ENCODE measurements at places on chromosomes 12 and 14.

- DNase-seq: no peak
Observed at GRCh38 chr12:19846574-19846973, 407.3 kb downstream of the AEBP2 start.

DNA sequence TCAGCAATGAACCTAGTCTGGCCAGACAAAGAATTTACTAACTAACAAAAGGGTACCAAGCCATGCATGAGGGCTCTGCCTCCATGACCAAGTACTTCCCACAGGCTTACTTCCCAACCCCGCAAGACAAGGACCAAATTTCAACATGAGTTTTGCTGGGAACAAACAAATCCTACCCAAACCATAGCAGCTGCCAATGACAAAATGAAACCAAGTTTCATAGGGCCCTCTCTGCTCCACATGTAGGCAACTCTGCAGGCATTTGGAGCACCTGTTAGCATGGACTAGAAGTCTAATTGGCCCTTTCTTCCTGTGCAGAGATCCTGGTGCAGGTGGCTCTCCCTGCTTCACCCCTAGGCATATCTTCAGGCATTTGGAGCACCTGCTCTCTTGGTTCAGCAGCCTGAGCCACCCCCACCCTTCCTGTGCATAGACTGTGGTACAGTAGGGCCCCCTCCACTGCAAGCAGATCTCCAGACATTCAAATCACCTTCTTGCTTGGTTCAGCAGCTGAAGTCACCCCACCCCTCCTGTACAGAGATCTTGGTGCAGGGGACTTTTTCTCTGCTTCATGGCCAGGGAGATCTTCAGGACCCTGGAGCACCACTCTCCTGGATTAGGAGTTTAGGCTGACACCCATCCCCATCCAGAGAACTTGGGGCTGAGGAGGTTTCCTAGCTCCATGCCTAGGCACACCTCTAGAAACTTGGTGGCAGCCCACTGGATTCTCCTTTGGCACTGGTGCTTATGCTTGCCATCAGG, 308.7 kb downstream of the RPAP3 start:
- no peak for DNase-seq

DNA sequence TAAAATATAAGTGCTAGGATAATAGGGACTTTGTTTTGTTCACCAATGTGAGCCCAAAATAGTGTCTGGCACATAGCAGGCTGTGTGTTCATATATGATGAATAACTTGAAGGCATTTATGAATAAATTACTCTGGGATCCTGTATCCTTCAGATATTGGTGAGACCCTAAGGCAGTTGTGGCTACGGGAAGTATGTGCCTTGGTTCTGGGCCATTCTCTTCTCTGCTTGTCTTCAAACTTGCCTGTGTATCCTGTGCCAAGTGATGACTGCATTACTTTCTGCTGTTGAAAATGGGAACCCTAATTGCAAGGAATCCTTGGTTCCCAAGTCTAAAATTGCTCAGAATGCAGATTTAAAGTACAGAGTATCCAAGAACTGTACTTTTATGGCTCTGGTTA, 67.6 kb upstream of the KTN1 start:
- no peak for DNase-seq

DNA sequence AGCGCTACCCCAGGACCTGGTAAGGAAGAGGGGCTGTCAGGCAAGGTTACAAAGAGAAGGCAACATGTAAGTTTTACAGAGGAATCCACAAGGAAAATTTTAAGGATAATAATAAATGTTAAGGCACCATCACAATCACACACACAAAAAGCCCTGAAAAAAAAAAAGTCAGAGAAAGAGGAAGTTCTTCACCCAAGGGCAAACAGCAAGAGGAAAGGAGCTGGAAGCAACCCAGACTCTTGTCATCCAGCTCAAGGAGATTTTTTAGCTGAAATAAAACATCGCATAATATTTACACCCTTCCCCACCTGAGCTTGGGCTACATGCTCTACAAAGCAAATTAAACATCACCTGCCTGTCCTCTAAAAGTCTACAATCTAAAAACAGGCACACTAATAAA, 9.5 kb downstream of the SPTB start:
- DNase-seq: no peak

DNA sequence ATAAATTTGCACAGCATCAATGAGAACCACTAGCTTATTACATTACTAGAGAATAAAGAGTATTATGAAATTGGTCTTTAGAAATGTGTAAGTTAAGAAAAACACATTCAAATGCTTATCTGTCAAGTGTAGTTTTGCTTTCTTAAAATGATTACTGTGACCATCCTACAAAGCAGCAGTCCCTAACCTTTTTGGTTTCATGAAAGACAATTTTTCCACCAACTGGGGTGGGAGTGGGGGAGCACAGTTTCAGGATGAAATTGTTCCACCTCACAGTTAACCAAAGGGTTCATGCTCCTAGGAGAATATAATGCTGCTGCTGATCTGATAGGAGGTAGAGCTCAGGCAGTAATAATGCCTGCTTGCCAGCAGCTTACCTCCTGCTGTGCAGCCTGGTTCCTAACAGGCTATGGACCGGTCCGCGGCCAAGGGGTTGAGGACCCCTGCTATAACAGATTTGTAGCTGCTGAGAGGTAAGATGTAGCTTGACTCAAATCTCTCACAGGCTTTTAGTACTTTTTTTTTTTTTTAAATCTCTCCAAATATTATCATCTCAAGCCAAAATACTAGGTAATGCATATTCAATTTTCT, 45.4 kb downstream of the PPP4R3A start:
- DNase-seq: no peak

DNA sequence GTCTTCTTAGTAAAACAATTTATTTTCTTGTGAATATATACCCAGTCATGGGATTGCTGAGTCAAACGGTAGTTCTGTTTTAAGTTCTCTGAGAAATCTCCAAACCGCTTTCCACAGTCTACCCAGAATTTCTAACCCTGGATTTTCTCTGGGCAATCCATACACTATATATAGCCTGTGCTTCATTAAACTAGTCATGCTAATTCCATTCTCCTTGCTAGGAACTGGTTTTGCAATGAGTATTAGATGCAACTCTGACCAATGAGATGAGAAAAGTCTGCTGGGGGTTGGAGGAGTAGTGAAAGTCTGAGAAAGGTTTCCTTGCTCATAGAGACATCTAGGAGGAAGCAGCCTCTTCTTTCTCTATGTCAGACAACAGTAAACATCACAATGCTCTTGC, 196.1 kb upstream of the CDKN3 start:
- no peak for DNase-seq

GRCh38 chr12:93247313-93247991, 130.3 kb upstream of the NUDT4 start:
- no peak for DNase-seq

- DNase-seq: no peak
Observed at GRCh38 chr12:123858176-123858575, 96.1 kb downstream of the DNAH10 start.

DNA sequence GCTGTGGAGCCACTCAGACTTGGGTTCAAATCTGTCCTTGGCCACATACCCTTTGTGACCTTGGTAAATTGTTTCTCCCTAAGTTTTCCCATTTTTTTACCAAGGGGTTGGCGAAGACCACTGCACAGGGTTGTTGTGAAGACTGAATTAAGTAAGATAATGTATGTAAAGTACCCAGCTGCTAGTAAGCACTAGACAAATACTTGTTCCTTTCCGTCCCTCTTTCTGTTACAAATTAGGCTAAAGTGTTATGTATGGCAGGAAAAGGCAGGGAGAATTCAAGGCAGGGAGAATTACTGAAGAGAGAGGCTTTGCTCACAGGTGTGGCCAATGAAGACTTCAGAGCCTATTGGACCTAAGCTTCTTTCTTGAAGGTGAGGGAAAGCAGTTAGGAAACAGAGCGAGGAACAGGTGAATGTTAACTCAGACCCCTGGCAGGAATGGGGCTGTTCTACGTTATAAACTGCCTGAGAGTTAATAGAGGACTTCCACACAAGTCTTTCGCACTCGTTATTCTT, 25.9 kb downstream of the ABHD12B start:
- DNase-seq: no peak

DNA sequence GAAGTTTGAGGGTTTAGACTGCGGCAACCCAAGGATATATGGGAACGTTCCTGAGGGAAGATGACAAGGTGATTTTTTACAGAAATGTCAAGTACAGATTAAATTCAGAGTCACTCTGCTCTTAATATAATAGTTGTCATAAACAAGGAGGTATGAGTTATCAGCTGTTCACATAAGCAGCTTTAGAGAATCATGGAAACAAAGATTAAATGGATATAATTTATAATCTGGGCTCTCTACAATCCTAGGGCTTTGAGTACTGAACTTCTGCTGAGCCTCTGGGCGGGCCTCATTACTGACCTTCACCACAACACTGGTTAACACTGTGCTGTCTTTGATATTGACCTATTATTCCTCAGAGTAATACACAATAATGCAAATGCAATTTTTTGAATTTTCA, 577.8 kb downstream of the RPS29 start:
- no peak for DNase-seq
